T47D (cell line): ENCODE measurements at places on chromosomes 3 and 15.

DNA sequence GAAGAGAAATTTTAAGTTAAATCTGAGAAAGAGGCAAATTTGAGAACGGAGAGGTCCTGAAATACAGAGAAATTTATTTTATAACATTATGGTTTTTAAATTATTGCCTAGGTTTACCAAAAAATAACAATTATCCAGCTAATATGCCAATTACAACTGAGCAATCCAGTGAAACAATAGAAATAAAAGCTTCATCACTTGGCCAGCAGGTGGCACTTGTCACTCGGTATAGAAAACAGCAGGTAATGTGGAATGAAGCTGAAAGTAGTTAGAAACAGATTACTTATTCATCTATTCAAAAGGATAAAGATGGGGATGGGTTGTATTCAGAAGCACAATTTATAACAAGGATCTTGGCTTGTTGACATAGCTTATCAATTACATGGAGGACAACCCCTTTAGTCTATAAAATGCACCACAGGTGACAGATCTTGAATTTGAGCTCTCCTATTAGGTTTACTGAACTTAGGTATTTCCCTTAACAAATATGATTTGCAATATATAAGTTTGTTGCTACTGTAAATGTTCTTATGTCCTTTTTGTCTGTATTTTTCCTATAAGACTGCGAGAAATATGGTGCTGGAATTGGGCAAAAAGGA lies 70.1 kb upstream of the GUCA1C start:
- peak; percentile 65 for DNase-seq

- DNase-seq, result no peak
Observed at GRCh38 chr15:68910816-68911215, 19.5 kb upstream of the SPESP1 start.

- DNase-seq, result no peak
Observed at GRCh38 chr15:91710080-91710698, 143.3 kb upstream of the SLCO3A1 start.

DNA sequence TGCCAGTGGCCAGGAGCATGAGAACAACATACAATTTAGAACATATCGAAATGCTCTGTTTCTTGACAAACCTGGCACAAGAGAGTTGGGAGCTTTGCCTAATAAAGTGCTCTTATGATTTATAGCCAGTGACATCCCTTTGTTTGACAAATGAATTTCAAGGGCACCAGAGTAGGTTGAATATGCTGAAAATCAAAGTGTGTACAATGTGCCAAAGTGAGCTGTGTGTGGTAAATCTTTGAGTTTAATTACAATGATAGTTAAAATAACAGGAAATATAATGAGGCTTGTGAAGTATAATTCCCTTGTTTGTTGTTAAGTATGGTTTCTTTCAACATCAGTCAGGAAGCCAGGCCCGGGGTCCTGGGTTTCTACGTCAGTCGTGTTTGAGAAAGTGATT lies 211.9 kb downstream of the EBLN2 start:
- no peak for DNase-seq
